Activated naive CD4-positive, alpha-beta T cell treated with anti-CD3 and anti-CD28 coated beads, Interleukin-2, amount 50 U/mL, for 72 hours (primary cell): ENCODE measurements at places on chromosomes 6 and 20. TPM values are rescaled to one million over a fixed set of nuclear protein-coding genes. Genes with fewer than 3 reads are reported as not detected.
A peak's percentile ranks its signal among the peaks of the same experiment; 100 is the strongest.

TRMT6 gene
- total RNA-seq = 16.1 TPM

HLA-DRA gene
- total RNA-seq = 2.2 TPM

TRIM10 gene
- not detected for total RNA-seq

RAD21L1 gene
- 0.47 TPM for total RNA-seq

- no peak for DNase-seq
These were observed 116.8 kb upstream of the ARID1B start for GRCh38 chr6:156660389-156660788.

DNA sequence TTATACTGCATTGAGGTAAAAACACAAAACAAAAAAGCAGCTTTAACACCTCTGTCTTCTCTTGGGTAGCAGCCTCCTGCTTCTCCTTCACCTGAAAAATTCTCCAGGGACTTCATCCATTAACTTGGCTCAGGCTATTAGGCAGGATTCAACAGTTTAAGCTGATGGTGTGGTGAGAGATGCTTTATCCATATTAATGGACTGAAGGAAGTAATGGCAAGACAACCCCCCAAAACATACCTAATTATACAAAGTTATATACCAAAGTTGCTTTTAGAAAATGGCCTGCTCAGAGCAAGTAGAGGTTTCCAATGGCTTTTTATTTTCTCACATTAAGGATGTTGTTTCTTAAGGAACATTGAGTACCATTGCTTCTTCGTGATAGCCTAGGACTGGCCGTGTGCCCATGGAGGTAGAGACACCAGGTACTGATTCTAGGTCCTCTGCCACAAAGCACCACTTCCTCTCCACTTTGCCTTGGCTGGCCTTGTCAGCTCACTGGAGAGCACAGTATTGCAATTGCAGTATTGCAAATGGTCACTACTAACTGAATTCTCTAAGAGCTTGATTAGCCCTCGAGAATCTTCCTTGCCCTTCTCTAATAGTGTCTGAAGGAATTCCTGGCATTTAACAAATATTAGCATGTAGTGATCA, 7.3 kb downstream of the EDN1 start:
- no peak for DNase-seq

GRCh38 chr20:3106185-3106584, 21.7 kb upstream of the AVP start:
- no peak for DNase-seq

GRCh38 chr6:31128093-31128676, 7.9 kb upstream of the CDSN start:
- peak; percentile 67 for DNase-seq
